ENCODE measurements at places on chromosomes 1 and 21.
A peak's percentile ranks its signal among the peaks of the same experiment; 100 is the strongest.

- no peak for DNase-seq
Observed at GRCh38 chr1:232551386-232551785, 78.5 kb downstream of the SIPA1L2 start.

DNA sequence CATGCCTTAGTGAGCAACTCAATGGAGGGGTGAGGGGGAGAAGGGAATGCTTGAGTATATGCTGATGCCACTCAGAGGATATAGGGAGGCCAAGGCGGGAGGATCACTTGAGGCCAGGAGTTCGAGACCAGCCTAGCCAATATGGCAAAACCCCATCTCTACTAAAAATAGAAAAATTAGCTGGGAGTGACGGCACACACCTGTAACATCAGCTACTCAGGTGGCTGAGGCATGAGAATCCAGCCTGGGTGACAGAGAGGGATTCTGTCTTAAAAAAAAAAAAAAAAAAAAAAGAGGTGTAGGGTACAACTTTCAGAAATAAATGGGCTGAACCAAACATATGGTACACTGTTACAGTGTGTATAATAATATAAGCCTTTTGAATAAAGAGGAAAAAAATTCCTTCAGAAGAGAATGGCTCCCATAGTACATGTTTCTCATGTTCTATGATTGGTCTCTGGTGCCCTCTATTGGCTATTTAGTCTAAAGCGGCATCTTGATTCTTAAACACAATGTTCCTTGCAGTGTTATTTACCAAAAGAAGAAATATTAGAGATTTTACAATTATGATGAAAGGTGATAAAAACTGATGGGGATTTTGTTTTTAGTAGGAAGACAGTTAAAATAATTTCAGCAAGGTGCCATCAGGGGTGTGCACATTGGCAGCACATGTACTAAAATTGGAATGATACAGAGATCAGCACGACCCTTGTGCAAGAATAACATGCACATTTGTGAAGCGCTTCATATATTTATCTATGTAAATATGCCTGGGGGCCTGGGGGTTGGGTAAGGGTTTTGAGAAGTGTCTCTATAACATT, 109.8 kb downstream of the PATJ start:
- peak; percentile 91 for DNase-seq

- DNase-seq, result no peak
Observed at GRCh38 chr1:150507912-150508864, at the start of gene ECM1. Gene ECM1 (plus strand): TSS chr1:150508109. CDS start chr1:150508210, 101 bp downstream.

- DNase-seq, result no peak
Observed at GRCh38 chr21:31750843-31751242, 18.9 kb upstream of the SCAF4 start.

- DNase-seq, result peak; percentile 34
Observed at GRCh38 chr1:162062542-162063015, 6.9 kb upstream of the NOS1AP start.

DNA sequence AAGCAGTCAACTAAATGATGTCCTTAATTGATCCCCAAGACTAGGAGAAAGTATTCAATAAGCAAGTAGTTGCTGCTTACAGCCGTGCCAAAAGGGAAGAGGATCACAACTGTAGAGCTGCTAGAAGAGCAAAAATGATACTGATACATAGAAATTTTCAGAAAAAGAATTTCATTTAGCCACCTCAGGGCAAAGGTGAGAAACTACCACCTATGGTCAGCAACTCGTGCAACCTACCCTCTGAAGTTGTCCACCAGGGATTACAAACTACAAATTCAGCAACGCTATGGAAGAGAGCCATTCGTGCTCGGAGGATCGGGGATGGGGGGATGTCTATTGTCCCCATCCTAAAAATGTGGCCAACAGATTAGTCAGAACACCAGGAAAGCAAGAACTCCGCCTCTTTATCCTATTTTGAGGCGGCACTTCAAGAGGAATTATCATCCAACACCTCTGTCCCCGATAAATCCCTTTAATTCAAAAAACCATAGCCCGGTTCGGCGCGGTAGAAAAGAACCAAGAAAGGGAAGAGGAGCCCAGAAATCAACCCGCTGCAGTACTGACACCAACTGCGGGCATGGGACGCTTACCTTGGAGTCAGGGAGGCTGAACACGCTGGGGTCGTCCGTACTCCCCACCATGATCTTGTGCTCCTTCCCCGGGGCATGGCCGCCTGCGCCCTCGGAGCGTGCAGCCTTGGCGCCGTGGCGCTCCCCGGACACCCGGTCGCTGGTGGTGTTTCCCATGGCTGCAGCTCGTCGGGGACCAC, 687 bp downstream of the PRKAB2 start:
- no peak for DNase-seq

GRCh38 chr1:248406721-248407692, 4.2 kb downstream of the OR2T1 start:
- DNase-seq, result no peak

DNA sequence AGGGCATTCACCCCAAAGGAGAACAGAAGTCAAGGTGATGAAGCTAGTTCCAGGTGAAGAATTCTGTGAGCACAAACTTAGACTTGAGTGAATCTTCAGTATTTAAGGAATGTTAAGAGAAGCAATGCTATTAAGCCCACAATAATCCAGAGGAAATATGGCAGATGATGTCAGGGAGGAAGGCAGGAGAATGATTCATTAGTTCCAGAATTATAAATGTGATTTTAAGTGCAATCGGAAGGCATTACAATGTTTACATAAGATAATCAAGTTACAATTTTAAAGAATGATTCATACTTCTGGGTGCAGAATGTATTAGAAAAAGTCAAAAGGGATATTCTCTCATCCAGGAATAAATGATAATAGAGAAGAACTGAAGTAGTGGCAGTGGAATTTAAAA, 545.2 kb upstream of the BRINP3 start:
- DNase-seq, result no peak

DNA sequence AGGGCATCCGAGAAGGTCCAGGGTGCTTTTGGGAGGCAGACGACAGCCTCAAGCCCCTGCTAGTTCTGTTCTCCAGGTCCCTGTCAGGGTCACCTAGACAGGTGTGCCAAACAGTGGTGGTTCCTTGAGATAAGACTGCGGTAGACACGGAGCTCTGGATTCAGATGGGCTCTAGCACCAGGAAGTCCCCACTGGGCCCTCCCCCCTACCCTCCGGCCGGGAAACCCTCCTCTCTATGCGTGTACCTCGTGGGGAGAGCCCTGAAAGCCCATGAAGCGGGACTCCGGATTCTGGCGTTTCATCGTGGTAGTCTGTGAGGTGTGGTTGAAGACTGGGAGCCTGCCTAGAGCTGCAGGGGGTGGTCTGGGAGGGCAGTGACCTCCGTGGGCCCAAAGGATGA, 2.1 kb upstream of the KCNA2 start:
- DNase-seq, result no peak

DNA sequence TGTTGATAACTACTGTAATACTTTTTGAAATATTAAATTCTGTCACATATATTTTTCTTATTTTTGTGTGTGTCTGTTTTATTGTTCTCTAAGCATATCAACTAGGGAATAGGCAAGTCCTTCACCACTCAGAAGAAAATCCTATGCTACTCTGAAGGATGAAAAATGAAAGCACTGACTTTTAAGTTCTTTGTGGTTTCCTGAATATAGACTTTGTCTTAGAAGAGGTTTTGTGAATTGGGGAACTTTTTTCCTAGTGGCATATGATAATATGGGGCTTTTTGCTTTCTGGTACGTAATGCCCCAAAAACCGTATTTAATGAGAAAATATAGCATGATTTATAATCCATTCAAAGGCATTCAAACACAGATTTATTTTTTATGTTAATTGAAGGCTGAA, 136.0 kb downstream of the SNX7 start:
- DNase-seq, result no peak

GRCh38 chr1:71046891-71047634, 553 bp downstream of the PTGER3 start:
- DNase-seq, result no peak

DNA sequence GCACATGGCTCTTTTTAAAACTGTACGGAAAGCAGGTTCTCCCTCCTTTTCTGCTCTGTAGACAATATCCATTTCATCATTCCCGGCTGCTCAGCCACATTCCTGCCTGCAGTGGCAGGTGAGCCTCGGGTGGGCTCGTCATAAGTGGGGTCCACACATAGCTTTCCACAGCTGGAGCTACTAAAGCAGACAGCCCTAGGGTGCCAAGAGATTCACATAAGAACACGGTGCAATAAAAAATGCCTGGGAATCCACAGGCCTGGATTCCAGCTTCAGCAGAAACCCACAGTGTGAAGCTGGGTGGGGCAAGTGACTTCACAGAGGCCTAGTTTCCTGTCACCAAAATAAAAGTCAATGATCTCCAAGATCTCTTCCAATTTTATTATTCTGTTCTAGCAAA, 96.4 kb downstream of the MIS18A start:
- DNase-seq, result no peak

Measured in NCI-H2029 treated with DMSO at 0.1 percent for 48 hours (cell line).